Activated T-helper 1 cell treated with anti-CD3 and anti-CD28 coated beads, Interleukin-2, amount 50 U/mL, for 16 hours (primary cell): ENCODE measurements at places on chromosomes 5 and 9.

- DNase-seq: no peak
Measured at GRCh38 chr9:133609311-133610098, at the start of gene FAM163B. TSS of gene FAM163B (minus strand) at chr9:133609389. CDS start at chr9:133580223, 29,166 bp downstream.

DNA sequence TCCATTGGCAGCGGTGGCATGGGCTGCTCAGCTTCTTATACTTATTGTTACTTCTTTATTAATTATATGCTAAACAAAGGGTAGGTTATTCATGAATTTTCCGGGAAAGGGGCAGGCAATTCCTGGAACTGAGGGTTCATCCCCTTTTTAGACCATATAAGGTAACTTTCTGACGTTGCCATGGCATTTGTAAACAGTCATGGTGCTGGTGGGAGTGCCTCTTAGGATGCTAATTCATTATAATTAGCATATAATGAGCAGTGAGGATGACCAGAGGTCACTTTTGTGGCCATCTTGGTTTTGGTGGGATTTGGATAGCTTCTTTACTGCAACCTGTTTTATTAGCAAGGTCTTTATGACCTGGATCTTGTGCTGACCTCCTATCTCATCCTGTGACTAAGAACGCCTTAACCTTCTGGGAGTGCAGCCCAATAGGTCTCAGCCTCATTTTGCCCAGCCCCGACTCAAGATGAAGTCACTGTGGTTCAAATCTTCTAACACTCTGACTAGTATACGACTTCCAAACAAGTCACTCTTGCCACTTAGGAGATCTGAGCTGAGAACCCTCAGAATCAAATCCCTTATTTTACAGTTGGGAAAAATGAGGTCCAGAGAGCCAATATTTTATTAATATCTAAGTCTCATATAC is 237.5 kb downstream of the TRIM32 start:
- no peak for DNase-seq

- no peak for DNase-seq
Measured at GRCh38 chr9:97468658-97469448, 32.6 kb upstream of the TMOD1 start.

DNA sequence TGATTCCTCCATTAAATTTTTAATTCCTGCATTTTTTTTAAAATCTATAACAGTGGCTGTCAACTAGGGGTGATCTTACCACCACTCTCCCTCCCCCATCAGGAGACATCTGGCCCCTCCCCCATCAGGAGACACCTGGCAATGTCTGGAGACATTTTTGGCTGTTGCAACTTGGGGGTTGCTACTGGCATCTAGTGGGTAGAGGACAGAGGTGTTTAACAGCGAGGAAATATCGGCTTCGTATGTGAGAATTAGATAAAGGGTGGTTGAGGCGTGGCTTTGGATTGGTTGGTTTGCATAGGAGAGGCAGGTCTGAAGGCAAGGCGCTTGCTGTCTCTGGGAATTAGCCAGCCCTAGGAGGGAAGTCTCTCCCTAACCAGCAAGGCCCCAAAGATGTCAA is 10.5 kb downstream of the CDHR2 start:
- no peak for DNase-seq

GRCh38 chr9:79346350-79347020 is 225.3 kb upstream of the TLE4 start:
- DNase-seq: no peak

GRCh38 chr5:72608297-72608696 is 101.1 kb upstream of the ZNF366 start:
- DNase-seq: no peak

GRCh38 chr5:19322716-19323485 is 665.1 kb downstream of the CDH18 start:
- no peak for DNase-seq

DNA sequence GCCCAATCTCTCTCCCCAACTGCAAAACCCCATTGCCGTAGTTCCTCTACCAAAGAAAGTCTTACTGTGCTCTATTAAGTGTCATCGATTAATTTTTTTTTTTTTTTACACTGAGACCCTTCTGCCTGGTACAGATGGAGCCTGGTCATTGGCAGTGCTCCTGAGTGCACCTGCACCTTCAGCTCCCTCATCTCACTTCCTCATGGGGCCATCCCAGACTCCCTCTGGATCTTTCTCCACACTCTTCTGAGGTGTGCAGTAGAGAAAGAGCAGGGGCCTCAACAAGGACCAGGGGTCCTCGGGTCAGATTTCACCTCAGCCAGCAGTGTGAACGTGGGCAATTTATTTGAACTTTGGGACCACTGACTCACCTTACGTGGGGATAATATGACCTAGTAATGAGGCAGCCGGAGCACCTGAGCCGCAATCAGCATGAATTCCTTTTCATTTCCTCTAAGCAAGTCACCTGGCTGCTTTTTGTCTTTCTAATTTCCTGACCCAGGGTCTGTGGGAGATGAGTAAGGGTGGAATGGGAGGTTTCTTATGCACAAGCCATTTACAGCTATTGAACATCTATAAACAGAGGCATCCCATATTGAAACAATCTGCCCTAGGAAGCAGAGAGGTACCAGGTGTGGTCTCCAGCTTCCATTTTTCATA is 22.3 kb upstream of the GABRP start:
- no peak for DNase-seq

GRCh38 chr9:134933076-134933659 is 15.5 kb upstream of the FCN1 start:
- no peak for DNase-seq

GRCh38 chr9:121537283-121537682 is 37.6 kb upstream of the GGTA1 start:
- DNase-seq: no peak

DNA sequence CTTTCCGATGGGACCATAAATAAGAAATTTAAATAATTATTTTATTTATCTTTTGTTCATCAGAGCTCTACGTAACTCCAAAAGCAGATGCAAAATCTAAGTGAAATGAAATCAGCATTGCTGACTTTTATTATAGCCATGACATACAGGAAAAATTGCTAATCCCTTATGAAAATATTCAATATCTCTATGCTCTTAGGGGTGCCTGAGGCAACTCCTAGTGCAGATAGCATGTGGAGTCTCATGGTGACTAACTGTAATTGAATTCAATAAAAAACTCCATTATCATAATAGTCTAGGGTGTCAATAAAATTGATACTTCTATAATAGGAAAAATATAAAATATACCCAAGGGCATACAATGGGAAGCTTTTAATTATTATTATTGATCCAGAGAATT is 42.6 kb downstream of the SLC24A2 start:
- no peak for DNase-seq

- no peak for DNase-seq
Measured at GRCh38 chr5:65261499-65261898, 220.2 kb downstream of the ADAMTS6 start.

DNA sequence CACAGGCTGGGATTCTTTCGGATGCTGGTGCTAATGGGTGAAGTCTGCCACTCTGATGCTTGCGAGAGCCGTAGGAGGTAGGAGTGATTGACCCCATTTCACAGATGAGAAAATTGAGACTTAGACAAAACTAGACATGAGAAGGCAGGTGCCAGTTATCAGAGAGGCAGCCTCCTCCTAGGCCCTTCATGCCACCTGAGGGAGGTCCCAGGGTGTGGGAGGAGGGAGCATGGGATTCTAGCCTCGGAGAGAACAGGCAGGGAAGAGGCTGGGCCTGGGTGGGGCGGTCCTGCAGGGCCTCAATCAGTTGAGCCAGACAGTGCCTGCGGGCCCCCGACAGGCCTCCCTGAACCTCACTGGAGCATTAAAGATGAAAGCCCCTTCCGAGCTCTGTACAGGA is 112.4 kb downstream of the COL23A1 start:
- DNase-seq: no peak

- no peak for DNase-seq
Measured at GRCh38 chr9:96383165-96383942, at the start of gene SLC35D2. TSS of gene SLC35D2 (minus strand) at chr9:96383711. CDS start at chr9:96383634, 77 bp downstream.

GRCh38 chr9:126009047-126009446 is 261.9 kb downstream of the PBX3 start:
- DNase-seq: no peak

DNA sequence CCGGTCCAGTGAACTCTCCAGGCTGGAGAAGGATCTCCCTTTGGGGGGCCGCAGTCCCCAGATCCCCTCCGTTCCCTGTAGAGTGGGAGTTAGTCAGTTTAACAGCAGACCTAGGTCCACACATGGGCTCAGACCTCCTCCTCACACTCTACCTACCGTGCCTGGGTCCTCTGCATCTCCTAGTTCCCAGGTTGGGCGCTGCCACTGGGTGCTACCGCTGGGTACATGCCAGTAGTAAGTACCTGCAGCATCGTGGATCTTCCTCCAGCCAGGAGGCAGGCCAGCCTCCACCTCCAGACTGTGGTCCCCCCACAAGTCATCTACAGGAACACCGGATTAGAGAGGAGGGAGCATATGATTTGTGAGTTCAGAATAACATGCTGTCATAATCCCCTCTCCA is 802 bp downstream of the APBB3 start:
- no peak for DNase-seq

DNA sequence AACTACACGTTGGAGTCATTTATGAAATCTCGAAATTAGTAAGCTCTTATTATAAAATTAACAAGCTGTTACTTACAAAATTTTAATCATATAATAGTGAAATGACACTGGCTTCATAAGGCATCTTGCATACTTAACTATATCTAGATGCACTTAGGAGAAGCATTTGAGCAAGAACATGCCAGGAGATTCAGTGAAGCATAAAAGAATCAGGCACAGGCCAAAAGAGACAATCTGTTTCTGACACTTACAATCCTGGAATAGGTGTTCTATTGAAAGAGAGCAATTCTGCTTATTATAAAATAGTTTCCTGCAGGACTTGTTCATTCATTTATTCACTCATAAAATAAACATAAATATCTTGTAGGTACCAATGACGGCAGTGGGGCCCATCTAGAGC is 1152.2 kb upstream of the CDH6 start:
- no peak for DNase-seq

- no peak for DNase-seq
Measured at GRCh38 chr5:134506054-134507039, 19.1 kb upstream of the JADE2 start.

DNA sequence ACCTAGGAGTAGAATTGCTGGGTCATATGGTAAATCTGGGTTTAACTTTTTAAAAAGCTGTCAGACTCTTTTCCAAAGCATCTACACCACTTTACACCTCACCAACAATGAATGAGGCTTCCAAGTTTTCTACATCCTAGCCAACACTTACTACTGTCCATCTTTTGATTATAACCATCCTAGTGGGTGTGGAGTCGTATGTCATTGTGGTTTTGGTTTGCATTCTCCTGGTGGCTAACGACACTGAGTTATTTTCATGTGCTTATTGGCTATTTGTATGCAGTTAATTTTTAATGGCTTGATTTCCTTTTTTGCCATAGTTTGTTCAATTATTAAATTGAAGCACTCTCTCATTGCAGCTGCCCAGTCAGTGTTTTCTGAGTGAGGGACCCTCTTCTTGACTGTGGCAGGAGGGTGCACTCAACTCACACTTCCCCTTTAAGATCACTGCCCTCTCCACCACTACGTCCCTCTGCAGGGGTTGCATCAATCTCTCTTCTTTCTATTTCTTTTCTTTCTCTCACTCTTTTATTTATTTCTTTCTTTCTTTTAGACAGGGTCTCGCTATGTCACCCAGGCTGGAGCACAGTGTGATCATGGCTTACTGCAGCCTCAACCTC is 182.3 kb downstream of the C9orf152 start:
- DNase-seq: no peak

- no peak for DNase-seq
Measured at GRCh38 chr5:111735583-111736270, 21.3 kb downstream of the NREP start.

GRCh38 chr9:4755026-4755609 is 14.1 kb upstream of the AK3 start:
- no peak for DNase-seq

DNA sequence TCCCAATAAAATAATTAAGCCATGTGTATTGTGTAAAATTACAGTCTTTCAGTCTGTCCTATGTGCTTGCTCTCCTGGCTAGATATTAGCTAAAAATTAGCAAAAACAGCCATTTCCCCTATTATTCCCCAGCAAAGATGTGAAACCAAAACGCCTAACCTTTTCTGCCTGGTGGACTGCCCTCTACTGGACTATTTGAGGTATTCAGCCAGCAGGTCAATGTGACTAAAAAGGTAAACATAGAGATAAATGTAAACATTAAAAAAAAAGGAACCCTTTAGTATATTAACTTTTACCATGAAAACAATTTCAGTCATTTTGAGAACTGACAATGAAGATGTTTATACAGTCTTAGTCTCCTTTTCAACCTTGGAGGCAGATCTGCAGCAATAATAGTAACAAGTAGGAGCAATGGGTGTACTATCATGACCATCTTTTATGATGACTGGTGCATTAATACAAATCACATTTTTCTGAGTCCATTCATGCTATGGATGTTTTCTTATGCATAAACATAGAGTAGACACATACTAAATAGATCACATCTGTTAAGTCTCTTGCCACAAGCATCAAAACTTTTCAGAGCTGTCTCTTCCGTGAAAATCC is 10.1 kb downstream of the ATG12 start:
- DNase-seq: no peak

DNA sequence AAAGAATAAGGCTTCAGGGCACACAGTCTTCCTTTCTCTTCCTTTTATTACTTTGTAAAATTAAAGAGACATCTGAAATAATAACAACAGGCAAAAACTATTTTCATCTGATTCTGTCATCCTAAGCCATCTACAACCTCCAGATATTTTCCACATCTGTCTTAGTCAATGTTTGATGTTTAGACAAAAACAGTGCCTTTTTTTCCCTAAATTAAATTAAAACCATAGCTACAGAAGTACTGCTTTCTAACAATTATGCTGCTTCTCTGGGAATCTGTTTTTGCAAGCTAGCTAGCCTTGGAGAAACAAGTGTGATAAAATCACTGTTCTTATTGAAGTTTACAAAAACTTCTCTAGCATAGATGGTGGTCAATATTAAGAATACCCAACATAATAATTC is 95.4 kb downstream of the KIAA0825 start:
- DNase-seq: no peak

GRCh38 chr5:172909931-172910502 is 49.2 kb upstream of the RPL26L1 start:
- no peak for DNase-seq

GRCh38 chr5:173745123-173745522 is 128.7 kb upstream of the BOD1 start:
- DNase-seq: no peak

DNA sequence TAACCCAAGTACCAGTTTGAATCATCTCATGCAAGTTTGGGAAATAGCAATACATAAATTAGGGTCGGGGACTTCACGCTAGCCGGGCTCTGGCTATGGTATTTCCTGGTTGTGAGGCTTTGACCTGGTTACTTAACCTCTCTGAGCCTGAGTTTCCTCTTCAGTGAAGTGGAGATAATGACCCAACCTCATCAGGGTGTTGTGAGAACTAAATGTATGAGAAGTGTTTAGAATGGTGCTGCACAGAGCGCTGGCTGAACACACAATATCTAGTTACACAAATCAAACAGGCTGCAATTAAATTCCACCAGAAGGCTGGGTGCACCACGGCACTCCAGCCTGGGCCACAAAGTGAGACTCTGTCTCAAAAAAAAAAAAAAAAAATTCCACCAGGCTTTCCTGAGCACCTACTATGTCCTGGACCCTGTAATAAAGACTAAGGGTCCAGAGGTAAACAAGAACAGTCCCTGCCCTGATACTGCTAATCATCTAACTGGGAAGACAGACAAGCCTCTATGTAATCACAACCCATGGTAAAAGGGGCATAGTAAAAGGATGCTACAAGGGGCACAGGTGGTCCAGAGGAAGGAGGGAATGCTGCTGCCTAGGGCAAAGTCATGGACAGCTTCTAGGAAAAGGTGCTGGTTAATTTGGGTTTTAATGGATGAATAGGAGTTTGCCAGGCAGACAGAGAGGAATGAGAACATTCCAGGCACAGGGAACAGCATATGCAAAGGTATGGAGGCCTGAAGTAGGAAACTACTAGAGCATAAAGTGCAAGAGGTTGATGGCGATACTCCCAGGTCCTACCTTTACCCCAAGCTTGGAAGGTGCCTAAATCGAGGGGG is 27.7 kb downstream of the DUSP1 start:
- DNase-seq: no peak
